ENCODE measurements at places on chromosomes 11 and 22. TPM values are rescaled to one million over a fixed set of nuclear protein-coding genes. Genes with fewer than 3 reads are reported as not detected.

SAC3D1 gene
- 36.3 TPM for total RNA-seq

FAM111B gene
- 69.0 TPM for total RNA-seq

C1QTNF5 gene
- total RNA-seq = not detected

DUSP8 gene
- total RNA-seq = 0.13 TPM

INS gene
- not detected for total RNA-seq

APOBEC3A gene
- not detected for total RNA-seq

GRCh38 chr11:69384251-69385143 is 90.5 kb downstream of the MYEOV start:
- no peak for DNase-seq

DNA sequence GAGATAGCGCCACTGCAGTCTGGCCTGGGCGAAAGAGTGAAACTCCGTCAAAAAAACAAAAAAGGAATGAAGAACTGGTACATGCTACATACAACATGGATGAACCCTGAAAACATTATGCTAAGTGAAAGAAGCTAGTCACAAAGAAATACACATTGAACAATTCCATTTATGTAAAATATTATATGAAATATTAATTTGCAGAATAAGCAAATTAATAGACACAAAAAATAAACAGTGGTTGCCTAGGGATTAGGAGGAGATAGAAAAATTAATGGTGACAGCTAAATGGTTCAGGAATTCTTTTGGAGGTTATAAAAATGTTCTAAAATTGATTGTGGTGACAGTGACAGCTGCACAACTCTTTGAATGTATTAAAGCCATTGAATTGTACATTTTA is 14.7 kb downstream of the PRDM10 start:
- DNase-seq = no peak

- DNase-seq = no peak
Observed at GRCh38 chr11:36023922-36024321, 80.1 kb downstream of the LDLRAD3 start.

DNA sequence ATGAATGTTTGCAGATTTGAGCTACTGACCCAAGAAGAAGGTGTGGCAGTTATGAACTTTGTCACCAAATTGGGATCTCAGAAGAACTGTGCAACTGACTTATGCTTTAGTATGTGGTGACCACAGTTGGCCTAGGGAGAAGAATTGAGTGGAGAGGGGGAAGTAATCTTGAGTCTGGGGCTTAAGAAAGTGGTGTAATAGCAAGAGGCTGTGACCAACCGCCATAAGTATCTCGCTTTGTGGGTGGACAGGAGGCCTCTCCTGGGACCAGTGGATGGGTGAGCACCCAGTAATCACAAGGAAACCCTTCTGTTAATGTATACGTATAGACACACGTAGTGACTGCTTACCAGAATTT is 12.7 kb upstream of the IL10RA start:
- no peak for DNase-seq

DNA sequence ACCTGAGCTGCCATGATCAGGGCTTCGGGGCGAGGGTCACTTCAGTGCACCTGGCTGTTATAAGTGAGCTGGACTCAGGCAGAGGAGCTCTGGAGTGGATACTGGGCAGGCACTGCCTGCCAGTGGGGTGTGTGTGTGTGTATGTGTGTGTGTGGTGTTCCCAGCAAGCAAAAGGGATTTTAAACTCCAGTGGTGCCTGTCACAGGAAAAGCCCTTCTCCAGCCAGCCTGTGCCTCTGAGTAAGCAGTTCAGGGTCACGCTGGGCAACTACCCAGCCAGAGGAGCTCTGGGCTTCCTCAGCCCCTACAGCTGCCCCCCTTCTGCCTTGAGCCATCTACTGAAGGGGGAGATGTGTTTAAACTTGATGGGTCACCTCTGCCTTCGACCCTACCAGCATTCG is 109.0 kb downstream of the OSBP2 start:
- no peak for DNase-seq

- DNase-seq = no peak
Observed at GRCh38 chr22:24894998-24895397, 51.5 kb downstream of the LHFPL7 start.

DNA sequence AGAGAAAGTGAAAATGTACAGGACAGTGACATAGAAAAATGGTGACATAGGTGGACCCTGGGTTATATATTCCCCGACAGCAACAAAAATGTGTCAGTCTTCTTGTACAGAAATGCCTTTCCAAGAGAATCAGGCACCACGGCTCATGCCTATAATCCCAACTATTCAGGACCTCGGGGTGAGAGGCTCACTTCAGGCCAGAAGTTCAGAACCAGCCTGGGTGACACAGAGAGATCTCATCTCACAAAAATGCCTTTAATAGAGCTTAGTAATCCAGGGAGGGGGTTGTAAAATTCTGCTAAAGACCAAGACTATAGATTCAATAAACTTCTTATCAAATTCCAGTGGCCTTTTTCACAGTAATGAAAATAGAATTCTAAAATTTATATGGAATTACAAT is 10.7 kb downstream of the ZNF195 start:
- no peak for DNase-seq

- DNase-seq = no peak
Observed at GRCh38 chr22:48445113-48445827, 1382.4 kb downstream of the BRD1 start.

DNA sequence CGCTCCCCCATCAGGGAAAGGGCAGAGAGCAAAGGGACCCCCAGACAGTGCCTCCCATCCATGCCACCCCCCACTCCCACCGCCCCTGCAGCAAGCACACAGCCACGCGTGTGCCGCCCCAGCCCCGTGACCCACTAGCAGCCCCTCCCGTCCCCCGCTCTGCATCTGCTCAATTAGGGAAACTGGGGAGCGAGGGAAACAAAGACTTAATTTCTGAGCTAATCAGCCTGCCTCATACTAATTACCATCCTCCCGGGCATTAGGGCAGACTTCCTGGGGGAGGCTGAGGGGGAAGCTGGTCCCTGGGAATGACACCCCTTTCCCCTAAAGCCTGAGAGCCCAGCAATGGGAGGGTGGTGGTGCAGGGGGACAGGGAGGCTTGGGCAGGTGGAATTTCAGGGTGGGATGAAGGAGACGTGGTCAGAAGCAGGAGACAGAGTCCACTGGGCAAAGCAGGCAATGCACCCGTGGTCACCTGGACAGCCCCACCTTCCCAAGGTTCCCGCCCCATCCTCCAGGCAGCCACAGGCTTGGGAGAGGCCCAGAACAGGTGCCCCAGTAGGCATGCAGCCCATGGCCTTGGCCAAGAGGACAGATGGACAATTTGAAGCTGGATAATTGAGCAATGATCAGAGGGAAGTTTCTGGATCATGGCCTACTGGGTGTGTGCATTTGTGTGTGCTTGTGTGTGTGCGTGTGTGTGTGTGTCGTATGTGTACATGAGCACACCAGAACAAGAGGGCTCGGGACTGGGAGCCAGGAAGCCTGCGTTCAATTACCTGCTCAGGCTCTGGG is 20.6 kb downstream of the ELFN2 start:
- DNase-seq = no peak

- DNase-seq = no peak
Observed at GRCh38 chr22:48888466-48889208, 939.0 kb downstream of the BRD1 start.

DNA sequence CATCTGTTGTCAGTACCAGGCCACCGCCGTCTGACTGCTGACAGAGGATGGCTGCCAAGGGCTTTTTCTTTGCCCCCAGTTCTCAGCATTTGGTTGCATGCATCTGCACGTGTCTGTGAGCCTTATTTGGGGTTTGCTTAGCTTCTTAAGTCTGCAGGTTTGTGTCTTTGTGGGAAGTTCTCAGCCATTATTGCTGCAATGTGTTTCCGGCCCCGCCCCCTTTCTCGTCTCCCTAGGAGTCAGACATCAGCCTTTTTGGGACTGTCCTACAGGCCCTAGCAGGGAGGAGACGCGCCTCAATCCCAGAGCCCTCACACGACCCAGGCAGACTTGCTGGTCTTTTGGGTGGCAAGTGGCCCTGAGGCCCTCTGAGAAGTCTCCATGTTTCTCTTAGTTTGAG is 8.0 kb downstream of the MOB2 start:
- DNase-seq = no peak

GRCh38 chr11:130144861-130145281 is 14.7 kb upstream of the ST14 start:
- DNase-seq = no peak

DNA sequence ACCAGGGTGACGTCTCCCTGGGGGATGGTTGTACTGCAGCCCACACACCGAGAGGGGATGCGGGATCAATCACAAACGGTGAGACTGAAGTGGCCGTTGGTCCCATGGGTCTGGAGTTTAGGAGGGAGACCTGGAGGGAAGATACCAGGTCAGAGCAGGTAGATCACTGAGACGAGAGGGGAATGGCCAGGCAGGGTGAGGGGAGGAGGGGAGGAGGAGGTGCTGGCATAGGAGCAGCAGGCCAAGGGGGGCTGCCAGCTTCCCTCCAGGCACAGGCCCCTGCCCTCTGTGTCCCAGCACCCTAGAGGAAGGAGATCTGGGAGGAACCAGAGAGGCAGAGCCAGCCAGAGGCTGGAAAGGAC is 7.0 kb downstream of the MAPK8IP2 start:
- DNase-seq = no peak

DNA sequence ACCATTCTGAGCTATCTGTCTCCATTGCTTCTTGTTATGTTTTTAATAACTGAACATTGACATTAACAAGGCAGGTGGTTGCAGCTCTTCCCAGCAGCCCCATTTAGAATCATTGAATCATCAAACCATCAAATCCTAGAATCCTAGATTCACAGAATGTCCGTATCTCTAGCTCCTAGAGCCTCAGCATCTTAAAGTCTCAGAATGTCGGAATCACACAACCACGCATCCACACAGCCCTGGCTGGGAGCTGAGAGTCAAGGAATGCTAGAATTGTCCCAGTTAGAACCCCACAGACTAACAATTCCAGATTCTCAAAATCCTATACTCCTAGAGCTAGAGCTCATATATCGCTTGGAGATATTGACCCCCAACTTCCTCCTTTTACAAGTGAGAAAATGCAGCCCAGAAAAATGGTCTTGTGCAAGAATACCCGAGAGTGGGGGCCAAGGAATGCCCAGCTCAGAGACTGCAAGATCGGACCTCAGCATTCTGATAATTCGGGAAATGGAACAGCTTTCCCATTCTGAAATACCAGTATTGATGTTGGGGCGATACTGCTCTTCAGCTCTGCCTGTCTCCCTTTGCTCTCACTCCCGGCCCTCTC is 38.8 kb downstream of the PDE2A start:
- DNase-seq = no peak
